Regular cardiac myocyte (primary cell): ENCODE measurements at places on chromosomes 7 and 10. TPM values are rescaled to one million over a fixed set of nuclear protein-coding genes. Genes with fewer than 3 reads are reported as not detected.

The MARVELD1 gene
- total RNA-seq = 15.5 and 22.8 TPM in 2 replicates

The SLIT1 gene
- under 0.01 TPM in 2 replicates for total RNA-seq

The CACNB2 gene
- 0.19 and 0.85 TPM in 2 replicates for total RNA-seq

The IFIT2 gene
- 12.3 and 22.8 TPM in 2 replicates for total RNA-seq

The IGF2BP3 gene
- total RNA-seq = 20.3 and 36.0 TPM in 2 replicates

The GDF2 gene
- under 0.01 TPM in 1 of 2 replicates, not detected in the other for total RNA-seq

The CDK1 gene
- total RNA-seq = 15.5 and 84.0 TPM in 2 replicates

The FZD1 gene
- 7.6 and 11.7 TPM in 2 replicates for total RNA-seq

The OR9A2 gene
- total RNA-seq = 0.19 TPM in 1 of 2 replicates, not detected in the other

The MRC1 gene
- 0.19 and 0.28 TPM in 2 replicates for total RNA-seq

The PARG gene
- 33.5 and 38.9 TPM in 2 replicates for total RNA-seq

The ADAM12 gene
- 21.3 and 92.2 TPM in 2 replicates for total RNA-seq

The PAPOLB gene
- total RNA-seq = 0.19 and 0.28 TPM in 2 replicates

The SPDYE2 gene
- not detected in 2 replicates for total RNA-seq

The C7orf57 gene
- total RNA-seq = not detected in 2 replicates

The CUZD1 gene
- 0.28 and 0.38 TPM in 2 replicates for total RNA-seq

The UFSP1 gene
- total RNA-seq = 6.1 and 6.8 TPM in 2 replicates

The AGR3 gene
- not detected in 2 replicates for total RNA-seq
